Eye (tissue), 1 donor: ENCODE measurements at places on chromosomes 13 and 19.
A peak's percentile ranks its signal among the peaks of the same experiment; 100 is the strongest.

DNA sequence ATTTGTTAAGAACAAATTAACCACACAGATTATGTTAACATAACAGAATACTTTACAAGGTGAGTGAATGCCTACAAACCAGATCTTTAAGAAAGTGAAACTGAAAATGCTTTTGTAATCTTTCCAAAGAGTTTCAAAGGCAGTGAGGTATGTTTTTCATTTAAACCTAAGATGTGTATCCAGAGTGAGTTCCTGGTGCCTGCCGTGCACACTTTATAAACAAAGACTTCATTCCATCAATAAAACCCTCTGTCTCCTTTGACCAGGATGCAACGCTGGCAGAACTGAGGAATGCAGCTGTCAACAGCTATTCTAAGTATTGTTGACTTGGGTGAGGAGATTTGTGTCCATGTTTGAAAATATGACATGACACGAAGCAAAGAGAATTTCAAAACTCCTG lies 344.6 kb downstream of the DNAJC15 start:
- no peak for DNase-seq

DNA sequence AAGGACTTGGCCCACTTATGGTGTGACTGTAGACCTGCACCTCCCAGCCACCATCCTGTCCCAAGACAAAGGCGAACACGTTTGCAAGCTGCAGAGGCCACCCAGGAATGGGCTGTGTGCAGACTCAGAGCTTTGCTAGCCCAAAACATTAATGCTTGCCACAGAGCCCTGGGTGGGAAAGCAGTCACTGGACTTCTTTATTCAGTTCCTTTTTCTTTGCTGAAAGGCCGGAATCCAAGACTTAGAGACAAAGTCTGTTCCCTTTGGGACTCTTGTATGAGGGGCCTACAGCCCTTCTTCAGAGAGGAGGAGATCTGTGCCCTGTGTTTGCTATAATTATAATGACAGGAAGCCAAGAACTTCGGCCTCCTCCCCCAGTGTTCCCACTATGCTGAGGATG lies 167.8 kb downstream of the DLEU7 start:
- no peak for DNase-seq

- no peak for DNase-seq
Measured at GRCh38 chr13:101673360-101674105, 221.1 kb downstream of the ITGBL1 start.

GRCh38 chr19:14871619-14872230 lies 14.2 kb downstream of the OR7A17 start:
- peak; percentile 25 for DNase-seq

- no peak for DNase-seq
Measured at GRCh38 chr19:3289971-3290569, 65.6 kb downstream of the CELF5 start.

DNA sequence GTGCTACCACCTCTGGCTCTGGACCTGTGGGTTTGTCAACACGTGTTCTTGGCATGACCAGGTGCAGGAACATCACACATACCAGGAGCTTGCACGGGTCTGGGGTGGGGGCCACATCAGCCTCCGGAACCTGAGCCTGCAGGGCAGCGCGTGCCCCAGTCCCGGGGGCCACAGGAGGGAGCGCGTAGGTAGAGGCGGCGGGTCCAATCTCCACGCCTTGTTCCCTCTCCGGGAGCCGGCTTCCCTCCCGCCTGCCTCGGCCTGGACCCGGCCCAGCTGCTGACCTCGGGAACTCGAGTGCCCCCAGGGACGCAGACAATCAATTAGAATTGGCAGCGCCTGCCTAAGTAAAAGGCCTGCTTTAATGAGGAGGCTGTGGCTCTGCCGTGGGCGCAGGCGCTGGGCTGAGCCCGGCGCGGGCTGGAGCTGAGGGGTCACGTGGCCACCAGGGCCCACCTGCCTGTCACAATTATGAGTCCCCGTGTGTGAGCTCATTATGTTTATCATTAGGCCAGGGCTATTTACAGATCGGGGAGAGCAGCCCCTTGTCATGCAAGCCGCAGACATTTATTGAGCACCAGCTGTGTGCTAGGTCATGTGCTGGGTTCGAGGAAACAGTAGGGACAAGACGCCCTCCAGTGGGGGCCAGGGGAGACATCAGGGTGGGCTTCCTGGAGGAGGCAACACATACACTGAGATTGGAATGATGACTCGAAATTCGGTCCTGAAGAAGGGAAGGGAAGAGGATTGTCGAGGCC lies 32.2 kb upstream of the TNFAIP8L1 start:
- peak; percentile 96 for DNase-seq

DNA sequence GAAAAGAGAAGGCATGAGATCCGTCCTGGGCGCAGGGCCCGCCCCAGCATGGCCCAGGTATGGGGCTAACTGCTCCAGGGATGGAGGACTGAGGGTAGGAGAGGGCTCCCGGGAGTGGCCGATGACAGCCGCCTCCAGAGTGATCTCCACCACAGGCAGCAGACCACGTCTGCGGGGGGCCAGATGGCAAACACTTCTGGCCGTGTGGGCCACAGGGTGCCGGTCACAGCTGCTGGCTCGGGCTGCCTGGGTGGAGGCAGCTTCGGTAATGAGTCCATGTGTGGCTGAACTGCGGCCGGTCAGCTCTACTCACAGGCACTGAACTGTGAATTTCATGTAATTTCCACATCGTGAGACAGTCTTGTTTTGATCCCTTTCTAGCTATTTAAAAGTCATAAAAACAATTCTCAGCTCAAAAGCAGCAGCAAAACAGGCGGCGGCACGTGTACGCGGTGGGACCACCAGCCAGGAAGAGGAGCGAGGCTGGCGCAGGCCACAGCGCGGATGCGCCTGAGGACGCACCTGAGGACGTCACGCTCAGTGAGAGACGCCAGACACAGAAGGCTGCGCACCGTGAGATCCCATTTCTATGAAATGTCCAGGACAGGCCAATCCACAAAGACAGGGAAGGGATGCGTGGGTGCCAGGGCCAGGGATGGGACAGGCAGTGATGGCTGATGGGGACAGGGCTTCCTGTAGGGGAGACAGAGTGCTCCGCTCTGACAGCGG lies 4.0 kb downstream of the LSM7 start:
- peak; percentile 59 for DNase-seq

GRCh38 chr13:28819735-28820098 lies 422 bp upstream of the MTUS2 start:
- peak; percentile 87 for DNase-seq

DNA sequence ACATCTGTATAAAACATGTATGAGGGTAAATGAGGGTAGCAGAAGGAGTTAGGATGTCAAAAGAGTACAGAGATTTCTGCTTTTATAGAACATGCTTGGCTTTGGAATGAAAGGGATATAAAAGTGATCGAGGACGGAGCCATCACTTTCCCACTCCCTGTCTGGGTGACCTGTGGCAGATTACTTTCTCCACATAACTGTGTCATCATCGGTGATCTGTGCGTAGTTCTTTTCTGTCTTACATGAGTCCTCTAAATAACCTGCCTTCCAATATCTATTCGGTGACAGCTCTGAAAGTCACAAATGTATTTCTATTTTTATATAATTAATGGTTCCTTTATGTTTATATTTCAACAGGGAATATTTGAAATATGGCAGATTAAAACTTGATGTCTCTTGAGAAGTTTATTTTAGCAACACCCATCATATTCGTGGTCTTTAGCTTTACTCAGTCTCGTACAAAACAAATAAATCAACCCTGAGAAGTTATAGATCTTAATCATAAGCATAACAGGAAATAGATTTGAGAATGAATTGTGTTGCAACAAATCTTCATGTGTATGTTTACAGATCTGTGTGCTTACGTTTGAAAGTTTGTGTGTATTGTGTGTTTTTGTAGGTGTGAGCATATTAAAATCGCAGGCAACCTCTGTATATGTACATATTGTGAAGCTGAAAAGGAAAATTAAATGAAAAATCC lies 1094.3 kb downstream of the EFNB2 start:
- DNase-seq = no peak

DNA sequence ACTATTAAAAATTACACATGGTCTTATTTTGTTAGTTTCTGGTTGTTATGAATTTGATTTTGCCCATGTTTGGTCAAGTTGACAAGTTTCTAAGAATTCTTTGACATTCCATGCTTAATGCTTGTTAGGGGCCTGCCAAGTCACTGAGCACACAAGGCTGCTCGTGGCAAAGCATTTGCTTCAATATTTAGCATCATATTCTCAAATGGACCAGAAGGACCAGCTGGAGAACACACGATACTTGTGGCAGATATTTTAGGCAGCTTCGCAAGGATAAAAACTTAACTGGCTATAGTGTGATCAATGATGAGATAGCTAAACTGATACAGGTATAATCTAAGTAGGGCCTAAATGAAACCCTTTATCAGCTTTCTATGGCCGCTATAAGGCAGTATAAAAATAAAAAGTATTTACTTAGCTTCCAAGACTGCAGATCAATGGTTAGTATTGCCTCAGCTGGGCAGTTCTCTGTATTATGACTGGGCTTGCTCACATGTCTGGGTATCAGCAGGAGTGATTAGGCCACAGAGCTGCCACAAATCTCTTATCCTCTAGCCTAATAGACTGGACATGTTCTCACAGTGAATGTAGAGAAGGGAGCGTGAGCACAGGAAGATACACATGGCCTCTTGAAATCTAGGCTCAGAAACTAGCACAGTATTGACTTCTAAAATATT lies 155.9 kb upstream of the SPRY2 start:
- no peak for DNase-seq

DNA sequence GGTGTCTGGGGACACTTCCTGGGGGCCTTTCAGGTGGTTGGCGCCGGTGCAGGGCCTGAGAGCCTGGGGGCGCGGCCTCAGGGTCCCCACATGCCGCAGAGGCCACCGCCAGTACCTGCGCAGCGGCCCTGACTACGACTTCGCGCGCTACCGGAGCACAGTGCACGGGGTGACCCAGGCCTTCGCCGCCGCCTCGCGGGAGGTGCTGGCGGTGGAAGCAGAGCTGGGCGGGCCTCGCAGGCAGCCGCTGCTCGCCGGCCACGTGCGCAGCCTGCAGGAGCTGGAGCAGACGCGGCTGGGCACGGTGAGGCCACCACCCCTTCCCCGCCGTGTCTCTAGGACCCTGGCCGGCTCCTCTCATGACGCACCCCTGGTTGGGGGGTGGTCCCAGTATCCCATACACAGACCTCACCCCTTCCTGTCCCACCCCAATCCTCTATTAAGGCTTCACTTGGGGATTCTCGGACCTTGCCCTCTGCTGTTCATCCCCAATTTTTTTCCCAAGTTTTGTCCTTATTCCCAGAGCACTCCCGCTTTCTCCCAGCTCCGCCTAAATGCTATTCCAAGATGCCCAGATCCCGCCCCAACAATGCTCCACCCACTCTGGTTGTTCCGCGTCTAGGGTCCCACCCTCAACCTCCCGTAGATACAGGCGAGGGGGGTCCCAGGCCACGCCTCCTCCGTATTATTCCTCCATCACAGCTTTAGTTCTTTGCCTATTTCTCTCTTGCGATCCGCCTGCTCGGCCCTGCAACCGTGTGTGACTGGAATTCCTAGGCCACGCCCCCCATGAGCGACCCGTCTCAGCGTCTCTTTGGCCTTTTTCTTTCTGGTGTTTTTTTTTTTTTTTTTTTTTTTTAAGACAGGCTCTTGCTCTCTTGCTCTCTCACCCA lies 1.0 kb downstream of the REX1BD start:
- peak; percentile 89 for DNase-seq

DNA sequence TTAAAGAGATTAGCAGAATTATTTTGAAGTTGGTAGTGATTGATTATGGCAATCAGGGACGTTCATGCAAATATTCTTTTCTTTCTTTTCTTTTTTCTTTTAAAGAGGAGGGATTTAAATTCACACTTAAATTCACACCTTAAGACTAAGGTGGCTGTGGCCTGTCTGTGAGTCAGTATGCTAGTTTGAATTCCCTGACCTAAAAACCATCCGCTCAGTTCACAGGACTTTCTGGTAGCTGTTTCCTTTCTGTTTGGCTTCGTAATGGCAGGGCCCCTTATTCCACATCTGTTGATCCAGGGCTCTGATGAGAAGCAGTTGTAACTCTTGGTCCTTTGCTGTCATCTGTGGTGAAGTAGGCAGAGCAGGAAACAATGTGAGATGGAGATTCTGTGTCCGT lies 7.5 kb downstream of the TNFSF11 start:
- no peak for DNase-seq

DNA sequence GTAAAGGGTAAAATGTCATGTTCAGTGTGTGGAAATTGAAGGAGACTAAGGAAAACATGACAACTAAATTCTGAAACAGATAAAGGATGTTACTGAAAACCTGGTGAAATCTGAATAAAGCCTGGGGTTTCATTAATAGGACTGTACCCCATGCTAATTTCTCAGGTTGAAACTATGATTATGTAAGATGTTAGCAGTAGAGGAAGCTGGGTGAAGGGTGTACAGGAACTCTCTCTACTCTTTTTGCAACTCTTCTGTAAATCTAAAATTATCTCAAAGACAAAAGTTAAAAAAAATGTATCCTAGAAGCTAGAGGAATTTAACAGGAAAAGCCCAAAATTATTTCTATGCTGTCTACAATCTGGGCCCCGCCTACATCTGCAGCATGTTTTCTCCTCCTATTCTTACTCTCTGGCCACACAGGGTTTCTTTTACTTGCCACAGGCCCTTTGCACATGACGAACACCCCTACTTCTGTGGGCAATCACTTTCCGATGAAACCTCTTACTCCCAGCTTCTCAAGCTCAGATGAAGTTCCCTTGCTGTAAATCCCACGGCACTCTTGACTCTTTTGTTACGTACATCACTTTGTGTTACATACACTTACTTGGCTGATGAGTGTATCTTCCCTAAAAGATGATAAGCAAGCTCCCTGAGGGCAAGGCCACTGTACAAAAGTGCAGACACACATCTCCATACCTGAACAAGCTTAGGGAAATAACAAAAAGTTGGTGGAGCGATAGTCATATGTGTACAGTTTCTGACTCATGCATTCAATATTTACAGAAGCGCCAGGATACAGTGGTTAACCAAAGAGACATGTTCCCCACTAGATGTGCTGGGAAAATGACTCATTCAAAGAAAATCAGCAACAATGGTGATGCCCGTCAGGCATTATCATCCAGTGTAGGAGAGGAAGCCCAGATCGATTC lies 32.6 kb downstream of the RUBCNL start:
- no peak for DNase-seq

DNA sequence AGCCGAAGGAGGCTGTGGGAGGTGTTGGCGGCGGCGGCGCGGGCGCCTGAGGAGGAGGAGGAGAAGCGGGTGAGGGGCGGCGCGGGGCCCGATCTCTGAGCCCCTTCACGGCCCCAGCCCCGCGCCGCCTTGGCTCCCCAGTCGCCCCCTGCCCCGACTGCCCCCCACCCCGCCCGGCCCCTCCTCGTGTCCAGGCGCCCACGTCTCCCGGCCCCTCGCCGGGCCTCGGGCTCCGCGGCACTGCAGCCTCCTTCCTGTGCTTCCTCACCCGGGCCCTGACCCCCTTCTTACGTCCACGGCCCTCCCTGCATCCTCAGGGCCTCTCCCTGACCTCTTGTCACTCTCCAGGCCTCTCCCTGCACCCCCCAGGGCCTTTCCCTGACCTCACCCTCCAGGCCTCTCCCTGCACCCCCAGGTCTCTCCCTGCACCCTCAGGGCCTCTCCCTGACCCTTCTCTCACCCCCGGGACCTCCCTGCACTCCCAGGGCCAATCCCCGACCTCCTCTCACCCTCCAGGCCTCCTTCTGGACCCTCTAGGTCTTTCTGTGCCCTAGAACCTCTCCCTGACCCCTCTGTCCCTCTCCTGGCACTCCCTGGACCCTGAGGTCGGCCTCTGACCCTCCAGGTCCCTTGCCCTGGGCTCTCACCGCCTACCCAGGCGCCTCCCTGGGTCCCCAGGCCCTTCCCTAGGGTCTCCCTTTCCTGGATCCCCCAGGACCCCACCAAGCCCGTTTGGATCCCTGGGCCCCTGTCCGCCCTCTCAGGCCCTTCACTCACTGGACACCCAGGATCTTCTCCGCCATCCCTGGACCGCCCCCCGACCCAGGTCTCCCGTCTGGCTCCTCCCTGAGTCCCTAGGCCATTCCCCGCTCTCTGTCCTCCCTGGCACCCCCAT lies 460 bp downstream of the KMT5C start:
- DNase-seq = peak; percentile 66

GRCh38 chr13:33119856-33120543 lies 103.8 kb downstream of the KL start:
- peak; percentile 29 for DNase-seq
